ENCODE measurements at places on chromosomes 2 and 18. TPM values are rescaled to one million over a fixed set of nuclear protein-coding genes. Genes with fewer than 3 reads are reported as not detected.

DNA sequence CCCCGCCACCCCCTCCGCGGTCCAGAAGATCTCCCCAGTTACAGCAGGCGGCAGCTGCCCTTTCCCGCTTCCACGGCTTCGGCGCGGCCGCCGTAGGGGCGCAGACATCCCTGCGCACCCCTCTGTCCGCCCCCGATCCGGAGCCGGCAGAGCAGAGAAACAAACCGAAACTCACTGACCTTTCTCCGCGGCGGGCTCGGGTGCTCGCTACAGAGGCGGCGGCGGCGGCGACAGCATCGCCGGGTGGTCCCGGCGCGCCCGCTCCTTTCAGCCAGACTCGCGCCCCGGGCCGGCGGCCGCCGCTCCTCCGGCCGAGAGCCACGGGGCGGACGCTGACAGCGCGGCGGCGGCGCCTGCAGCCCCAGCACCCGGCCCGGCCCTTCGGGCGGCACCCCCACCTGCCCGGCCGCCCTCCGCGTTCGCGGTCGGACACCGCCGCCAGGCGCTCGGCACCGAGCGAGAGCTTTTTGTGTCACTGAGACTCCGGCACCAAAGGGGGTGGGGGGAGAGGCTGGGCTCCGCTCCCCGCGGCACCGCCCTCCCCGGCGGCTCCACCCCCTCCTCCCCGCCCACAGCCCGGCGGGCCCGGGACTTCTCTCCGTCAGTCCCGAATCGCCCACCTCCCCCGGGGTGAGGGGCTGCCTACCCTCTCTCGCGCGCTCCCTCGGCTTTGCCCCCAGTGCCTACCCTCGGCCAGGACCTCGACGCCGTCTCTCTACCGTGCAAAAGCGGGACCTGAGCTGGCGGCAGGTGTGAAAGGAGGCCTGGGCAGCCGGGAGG lies 1.4 kb upstream of the RNF152 start:
- peaks cover 59% of the 10 kb centered on the region for H3K27me3 ChIP-seq
- H3K27ac ChIP-seq, result no peak overlapping the region
- H3K4me3 ChIP-seq, result peak overlapping the region; percentile 79
- H3K4me1 ChIP-seq, result peaks cover 17% of the 10 kb centered on the region
- peak; percentile 47 for DNase-seq
- no peaks in the 10 kb centered on the region for H3K36me3 ChIP-seq

DNA sequence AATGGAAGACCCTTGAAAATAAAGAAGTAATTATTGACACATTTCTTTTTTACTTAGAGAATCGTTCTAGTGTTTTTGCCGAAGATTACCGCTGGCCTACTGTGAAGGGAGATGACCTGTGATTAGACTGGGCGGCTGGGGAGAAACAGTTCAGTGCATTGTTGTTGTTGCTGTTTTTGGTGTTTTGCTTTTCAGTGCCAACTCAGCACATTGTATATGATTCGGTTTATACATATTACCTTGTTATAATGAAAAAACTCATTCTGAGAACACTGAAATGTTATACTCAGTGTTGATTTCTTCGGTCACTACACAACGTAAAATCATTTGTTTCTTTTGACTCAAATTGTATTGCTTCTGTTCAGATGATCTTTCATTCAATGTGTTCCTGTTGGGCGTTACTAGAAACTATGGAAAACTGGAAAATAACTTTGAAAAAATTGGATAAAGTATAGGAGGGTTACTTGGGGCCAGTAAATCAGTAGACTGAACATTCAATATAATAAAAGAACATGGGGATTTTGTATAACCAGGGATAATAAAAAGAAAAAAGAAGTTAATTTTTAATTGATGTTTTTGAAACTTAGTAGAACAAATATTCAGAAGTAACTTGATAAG lies 3.3 kb downstream of the PMAIP1 start:
- H3K4me3 ChIP-seq, result peak overlapping the region; percentile 76
- no peaks in the 10 kb centered on the region for H3K36me3 ChIP-seq

DNA sequence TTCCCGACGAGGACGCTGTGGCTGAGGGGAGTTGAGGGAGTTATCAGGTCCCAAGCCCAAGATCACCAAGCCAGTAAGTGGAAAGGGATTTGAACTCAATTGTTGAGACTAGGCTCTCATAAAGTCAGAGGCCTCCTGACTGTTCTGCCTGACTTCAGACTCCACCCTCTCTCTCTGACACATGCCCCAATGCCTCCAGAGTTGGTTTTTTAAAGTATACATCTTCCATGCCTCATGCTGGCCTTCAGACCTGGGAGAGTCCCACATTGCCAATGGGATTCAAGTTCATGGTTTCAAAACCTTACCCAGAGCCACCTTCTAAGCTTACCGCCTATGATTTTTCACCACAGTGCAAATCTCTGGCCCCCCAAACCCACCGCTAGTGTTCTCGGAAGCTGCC lies 100.8 kb downstream of the RTN4 start:
- H3K36me3 ChIP-seq, result no peaks in the 10 kb centered on the region
- no peaks in the 10 kb centered on the region for H3K4me1 ChIP-seq

The FBXO15 gene
- polyA plus RNA-seq, result 2.4 TPM

DNA sequence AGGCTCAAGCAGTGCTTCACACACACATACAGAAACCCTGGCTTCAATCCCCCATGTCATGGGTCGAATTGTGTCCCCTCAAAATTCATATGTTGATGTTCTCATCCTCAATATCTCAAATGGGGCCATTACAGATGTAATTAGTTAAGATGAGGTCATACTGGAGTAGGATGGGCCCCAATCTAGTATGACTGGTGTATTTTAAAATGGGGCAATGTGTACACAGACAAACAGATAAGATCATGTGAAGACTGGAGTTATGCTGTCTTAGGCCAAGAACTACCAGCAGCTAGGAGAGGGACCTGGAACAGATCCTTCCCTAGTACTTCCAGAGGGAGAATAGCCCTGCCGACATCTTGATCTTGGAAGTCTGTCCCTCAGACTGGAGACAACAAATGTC lies 167.7 kb downstream of the MYO3B start:
- H3K27ac ChIP-seq, result no peak overlapping the region
- no peak for DNase-seq
- no peaks in the 10 kb centered on the region for H3K4me1 ChIP-seq
- H3K36me3 ChIP-seq, result no peaks in the 10 kb centered on the region
- no peak overlapping the region for H3K4me3 ChIP-seq
- H3K27me3 ChIP-seq, result peaks cover under 1% of the 10 kb centered on the region

DNA sequence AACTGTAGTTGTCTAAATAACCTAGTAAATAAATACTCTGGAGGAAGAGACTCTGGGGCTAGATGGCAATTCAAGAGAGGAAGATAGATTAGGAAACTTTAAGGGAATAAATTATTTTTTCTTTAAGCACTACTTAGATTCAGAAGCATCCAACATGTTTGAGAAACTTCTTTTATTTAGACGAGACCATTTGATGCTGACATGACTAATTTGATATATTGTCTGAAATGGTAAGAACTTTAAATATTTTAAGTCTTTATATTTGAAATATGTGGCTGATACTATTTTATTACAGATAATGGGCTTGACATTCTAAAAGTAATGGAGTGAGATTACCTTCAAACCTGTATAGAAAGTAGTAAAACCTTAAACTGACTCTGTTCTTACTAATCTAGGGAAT lies 36.4 kb downstream of the PPIG start:
- H3K27ac ChIP-seq, result peak overlapping the region; percentile 44
- DNase-seq, result no peak
- peaks cover 36% of the 10 kb centered on the region for H3K4me1 ChIP-seq
- peaks cover 63% of the 10 kb centered on the region for H3K36me3 ChIP-seq
- no peak overlapping the region for H3K4me3 ChIP-seq
- H3K27me3 ChIP-seq, result no peaks in the 10 kb centered on the region

DNA sequence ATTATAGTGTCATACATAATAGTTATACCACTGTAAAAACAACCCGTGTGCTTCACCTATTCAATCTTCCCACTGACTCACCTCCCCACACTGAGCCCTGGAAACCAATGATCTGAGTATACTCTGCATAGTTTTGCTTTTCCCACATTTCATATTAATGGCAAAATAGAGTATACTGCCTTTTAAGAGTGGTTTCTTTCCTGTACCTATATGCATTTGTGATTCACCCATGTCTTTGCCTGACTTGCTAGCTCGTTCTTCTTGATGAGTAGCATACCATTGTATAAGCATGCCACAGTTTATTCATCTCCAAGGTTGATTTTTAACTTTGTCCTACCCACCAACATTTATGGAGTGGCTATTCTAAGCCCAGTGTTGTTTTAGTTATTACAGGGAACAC lies 686.4 kb downstream of the PLCL1 start:
- H3K4me3 ChIP-seq, result no peak overlapping the region
- no peaks in the 10 kb centered on the region for H3K36me3 ChIP-seq
- no peaks in the 10 kb centered on the region for H3K27me3 ChIP-seq
- no peak for DNase-seq

GRCh38 chr2:116489292-116489691 lies 1325.2 kb upstream of the DDX18 start:
- no peaks in the 10 kb centered on the region for H3K27me3 ChIP-seq
- H3K36me3 ChIP-seq, result no peaks in the 10 kb centered on the region
- no peak for DNase-seq
- H3K4me1 ChIP-seq, result no peaks in the 10 kb centered on the region
- H3K4me3 ChIP-seq, result no peak overlapping the region
- H3K27ac ChIP-seq, result no peak overlapping the region

DNA sequence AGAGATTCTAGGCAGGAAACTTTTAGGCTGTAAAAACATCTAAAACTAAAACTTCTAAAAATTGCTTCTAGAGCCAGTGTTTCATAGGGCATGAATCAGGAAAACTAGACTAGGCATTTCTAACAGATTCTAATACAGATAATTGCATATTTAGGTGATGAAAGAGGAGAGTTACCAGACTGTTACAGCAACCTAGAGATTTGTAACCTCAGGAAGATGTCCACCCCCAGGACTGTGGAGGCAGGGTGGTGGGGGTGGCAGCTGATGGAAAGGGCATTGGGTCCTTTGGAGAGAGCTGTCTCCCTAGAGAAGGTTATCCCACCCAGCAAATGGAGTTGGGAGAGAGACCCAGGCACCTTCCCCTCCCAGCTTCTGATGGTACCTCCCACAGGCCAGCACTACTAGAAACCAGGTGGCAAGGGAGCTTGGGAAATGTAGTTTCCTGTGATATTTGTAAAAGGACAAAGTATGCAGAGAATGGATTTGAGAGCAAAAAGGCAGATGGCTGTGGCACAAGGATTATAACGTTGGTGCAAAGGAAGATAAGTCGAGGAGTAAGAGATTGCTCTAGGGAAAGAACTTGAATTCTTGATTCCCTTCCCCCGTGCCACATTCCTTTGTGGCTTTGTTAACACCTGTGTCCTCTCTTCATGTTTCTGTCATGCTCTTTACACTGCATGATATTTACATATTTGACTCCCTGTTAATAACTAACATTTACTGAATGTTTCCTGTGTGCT lies 75.6 kb upstream of the MGAT5 start:
- H3K27me3 ChIP-seq, result no peaks in the 10 kb centered on the region
- no peaks in the 10 kb centered on the region for H3K36me3 ChIP-seq
- H3K27ac ChIP-seq, result peak overlapping the region; percentile 82
- H3K4me3 ChIP-seq, result peak overlapping the region; percentile 74
- peaks cover 86% of the 10 kb centered on the region for H3K4me1 ChIP-seq

The PLEKHA3 gene
- polyA plus RNA-seq, result 22.7 TPM

- H3K27me3 ChIP-seq, result no peaks in the 10 kb centered on the region
- H3K27ac ChIP-seq, result no peak overlapping the region
- DNase-seq, result no peak
- no peaks in the 10 kb centered on the region for H3K4me1 ChIP-seq
These were observed 292.1 kb upstream of the FBXO11 start for GRCh38 chr2:48198371-48198770.

- H3K4me1 ChIP-seq, result peaks cover 8% of the 10 kb centered on the region
- no peak overlapping the region for H3K4me3 ChIP-seq
- peaks cover 21% of the 10 kb centered on the region for H3K36me3 ChIP-seq
- no peak for DNase-seq
These were observed 20.6 kb downstream of the NEMP2 start for GRCh38 chr2:190513877-190514276.

GRCh38 chr2:128346291-128347170 lies 27.9 kb upstream of the HS6ST1 start:
- no peaks in the 10 kb centered on the region for H3K4me1 ChIP-seq
- H3K27ac ChIP-seq, result no peak overlapping the region
- H3K27me3 ChIP-seq, result no peaks in the 10 kb centered on the region
- DNase-seq, result no peak

DNA sequence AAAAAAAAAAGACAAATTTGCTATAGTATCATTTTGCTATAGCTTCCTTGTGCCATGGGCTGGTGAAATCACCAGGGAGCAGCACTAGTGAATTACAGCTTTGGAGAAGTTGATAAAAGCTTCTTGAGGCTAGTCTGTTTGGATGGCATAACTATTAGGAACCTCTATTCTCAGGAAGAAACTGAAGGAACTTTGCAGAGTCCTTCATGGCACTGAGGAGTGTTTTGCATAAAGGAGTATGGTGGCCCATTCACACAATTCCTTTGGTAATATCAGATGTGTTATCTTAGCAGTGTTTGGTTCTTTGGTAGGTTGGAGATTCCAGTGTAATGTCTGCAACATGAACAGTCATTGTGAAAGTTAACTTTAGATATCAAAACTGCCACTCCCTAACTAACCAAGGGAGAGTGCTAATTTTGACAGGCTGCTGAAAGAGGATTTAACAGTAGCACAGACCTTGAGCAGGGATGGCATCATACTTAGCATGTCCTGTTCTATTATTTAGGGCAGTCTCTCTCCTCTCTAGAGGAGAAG lies 76.6 kb upstream of the ZFP36L2 start:
- peaks cover 10% of the 10 kb centered on the region for H3K36me3 ChIP-seq
- H3K27me3 ChIP-seq, result no peaks in the 10 kb centered on the region
- peaks cover 4% of the 10 kb centered on the region for H3K4me1 ChIP-seq
- no peak for DNase-seq
- H3K27ac ChIP-seq, result no peak overlapping the region

DNA sequence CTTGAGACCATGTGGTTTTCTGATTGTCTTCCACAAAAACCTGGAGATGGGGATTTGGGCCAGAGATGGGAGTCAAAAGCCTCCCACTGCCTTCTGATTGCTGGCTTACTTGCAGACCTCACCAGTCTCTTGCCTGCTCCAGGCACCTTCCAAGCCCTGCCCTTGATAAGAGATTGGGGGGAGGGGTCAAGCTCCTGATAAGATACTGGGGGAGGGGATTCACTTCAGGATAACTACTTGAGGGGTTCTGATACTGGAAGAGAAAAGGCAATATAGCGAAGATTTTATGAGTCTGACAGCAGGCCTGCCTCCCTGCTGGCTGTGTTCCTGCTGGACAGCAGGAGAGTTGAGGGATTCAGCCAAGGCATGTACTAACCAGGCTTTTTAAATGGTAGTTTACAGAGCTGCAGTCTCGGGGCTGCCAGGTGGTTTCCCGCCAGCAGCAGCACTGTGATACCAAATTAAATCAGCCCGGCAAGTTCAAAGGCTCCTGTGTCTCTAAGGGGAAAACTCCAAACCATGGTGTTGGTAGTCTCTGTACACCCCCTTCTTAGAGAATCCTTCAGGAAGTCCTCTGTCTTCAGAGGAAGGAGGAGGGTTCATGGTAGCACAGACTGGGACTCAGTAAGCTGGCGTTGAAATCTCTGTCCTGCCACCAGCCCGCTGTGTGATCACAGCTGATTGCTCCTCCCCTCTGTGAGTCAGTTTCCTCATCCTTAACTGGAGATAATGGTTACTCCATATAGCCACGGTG lies 58.3 kb downstream of the FBXO36 start:
- peak overlapping the region; percentile 70 for H3K27ac ChIP-seq
- no peaks in the 10 kb centered on the region for H3K4me1 ChIP-seq
- no peak overlapping the region for H3K4me3 ChIP-seq
- DNase-seq, result no peak

GRCh38 chr2:208502288-208502687 lies 95.7 kb downstream of the PTH2R start:
- H3K27ac ChIP-seq, result no peak overlapping the region
- no peaks in the 10 kb centered on the region for H3K4me1 ChIP-seq
- H3K4me3 ChIP-seq, result no peak overlapping the region
- H3K36me3 ChIP-seq, result no peaks in the 10 kb centered on the region
